ENCODE measurements at places on chromosomes 3 and 15. TPM values are rescaled to one million over a fixed set of nuclear protein-coding genes. Genes with fewer than 3 reads are reported as not detected.

GRCh38 chr3:135871311-135871710 is 94.2 kb upstream of the PPP2R3A start:
- no peak for DNase-seq

GRCh38 chr3:156727519-156728205 is 53.3 kb downstream of the TIPARP start:
- no peak for DNase-seq

DNA sequence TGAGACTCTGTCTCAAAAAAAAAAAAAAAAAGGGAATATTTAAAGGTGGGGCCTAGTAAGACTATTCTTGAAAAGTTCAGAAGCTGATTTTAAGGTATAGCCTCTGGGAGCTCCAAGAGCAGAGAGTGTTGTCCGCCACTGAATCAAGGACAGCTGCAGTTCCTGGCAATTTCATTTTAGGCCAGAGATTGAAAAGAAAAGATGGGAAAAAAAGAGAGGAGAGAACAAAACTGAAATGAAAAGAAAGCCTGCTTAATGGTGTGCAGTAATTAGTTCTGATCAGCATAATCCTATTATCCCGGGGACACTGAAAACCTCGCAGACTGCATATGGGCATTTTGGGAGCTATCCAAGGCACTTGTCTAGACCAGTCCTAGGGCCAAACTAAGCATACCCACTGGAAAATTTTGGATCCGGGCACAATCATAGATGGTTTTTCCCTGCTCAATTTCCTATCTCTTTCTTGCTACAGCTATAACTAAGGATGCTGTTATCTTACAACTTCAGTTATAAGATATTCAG is 43.2 kb downstream of the EHHADH start:
- DNase-seq = no peak

DNA sequence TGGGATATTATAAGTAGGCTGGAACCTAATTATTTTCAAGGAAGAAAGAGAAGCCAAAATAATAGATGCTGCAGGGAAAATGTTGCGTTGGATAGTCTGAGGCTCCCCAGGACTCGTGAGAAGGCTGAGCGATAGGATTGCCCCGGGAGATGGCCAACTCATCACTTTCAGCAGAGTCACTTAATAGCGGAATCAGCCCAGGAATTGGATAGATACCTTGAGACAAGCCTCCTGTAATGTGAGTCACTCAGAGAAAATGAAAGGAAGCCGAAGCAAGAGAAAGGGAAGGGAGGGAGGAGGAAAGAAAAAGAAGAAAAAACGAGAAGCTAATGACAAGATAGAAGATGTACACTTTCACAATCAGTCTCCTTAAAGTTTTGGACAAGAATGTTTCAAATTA is 94.3 kb downstream of the SQOR start:
- no peak for DNase-seq

- peak; percentile 94 for DNase-seq
Observed at GRCh38 chr3:196739671-196740480, at the start of gene PAK2. PAK2 (plus strand) TSS chr3:196739857; CDS start chr3:196782647, 42,790 bp downstream.

GRCh38 chr15:68580883-68581155 is 2.0 kb downstream of the CORO2B start:
- no peak for DNase-seq

DNA sequence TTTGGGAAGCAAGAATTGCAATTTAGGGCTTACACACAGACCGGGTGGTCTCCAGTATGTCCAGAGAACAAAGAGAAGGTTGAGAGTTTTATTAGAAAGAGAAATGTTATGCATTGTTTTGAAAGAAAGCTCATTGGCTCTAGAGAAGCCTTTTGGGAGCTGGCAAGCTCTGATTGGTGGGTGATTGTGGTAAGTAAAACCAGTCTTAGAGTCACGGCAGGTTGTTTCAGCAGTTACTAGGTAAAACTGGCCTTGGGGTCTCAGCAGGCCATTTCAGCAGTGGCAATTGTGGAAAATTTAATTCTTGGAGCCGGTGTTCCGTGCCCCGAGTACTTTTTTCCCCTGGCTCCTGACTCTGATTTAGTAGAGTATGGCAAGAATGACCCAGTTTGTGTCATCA is 78.1 kb downstream of the MRPL46 start:
- no peak for DNase-seq

Gene B3GALNT1
- 19.1 TPM for total RNA-seq

Gene FANCD2OS
- total RNA-seq = not detected

Gene ENTPD3
- 2.2 TPM for total RNA-seq

Gene SLC2A2
- total RNA-seq = 123 TPM
